Stimulated activated CD8-positive, alpha-beta memory T cell treated with anti-CD3 and anti-CD28 coated beads, Interleukin-7, amount 100 ng/mL, for 4 hours (primary cell): ENCODE measurements at places on chromosomes 3 and 15.

DNA sequence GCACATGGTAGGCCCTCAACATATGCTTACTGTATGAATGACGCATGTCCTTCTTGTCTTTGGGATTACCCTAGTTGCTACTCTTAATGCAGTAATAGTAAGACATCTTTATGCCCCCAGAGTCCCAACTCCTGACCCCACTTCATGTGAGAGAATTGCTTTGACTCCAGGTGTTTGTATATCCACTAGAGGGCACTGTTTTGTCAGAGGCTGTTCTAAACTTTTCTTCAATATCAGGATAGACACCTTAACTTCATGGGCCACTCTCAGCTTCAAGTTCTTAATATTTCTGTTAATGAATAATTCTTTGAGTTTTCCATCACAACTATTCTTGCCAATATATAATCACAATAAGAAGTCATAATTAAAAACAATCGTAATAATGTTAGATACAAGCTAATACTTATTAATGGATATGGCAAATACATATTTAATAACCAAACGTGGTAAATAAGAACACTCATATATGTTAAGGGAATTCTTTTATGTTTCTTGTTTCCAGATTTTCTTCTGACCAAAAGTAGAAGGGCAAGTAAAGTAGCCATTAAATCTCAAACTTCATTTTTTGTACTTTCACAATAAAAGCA, 337.2 kb upstream of the DNAJC19 start:
- DNase-seq = no peak

DNA sequence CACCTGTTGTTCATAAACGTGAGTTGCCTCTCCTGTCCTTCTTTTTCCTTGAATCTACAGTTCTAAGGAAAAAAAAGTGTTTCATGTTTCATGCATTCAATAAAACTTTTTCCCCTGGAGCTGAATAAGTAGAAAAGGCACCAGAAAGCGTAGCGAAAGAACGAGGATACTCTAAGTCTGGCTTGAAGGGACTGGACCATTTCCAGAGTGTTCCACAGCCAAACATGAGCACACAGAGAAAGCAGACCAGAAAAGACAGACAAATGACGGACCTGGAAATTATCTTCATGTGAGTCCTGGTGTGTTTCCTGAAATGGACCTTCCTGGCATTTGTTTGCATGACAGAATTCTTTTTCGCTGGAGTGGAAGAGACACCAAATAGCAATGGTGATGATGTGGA, 204.7 kb downstream of the SV2B start:
- DNase-seq = no peak

DNA sequence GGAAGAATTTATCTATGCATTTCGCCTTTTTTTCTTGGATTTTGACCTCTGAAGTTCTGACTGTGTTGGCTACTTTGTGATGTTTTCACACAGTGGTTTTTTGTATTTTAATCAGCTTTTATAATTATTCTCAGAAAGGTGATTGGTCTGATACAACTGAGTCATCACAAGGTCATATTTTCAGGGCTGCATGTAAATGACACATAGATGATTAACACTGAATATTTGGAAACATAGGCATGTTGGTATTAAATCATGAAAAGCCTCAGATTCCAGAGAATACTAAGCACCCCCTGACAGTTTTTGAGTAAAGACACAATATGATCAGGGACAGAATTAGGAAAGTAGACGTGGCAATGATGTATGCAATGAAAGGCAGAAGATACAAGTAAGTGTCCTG, 175.5 kb upstream of the SLCO3A1 start:
- no peak for DNase-seq

- DNase-seq = no peak
Observed at GRCh38 chr3:39166932-39167532, 13.6 kb upstream of the CSRNP1 start.

DNA sequence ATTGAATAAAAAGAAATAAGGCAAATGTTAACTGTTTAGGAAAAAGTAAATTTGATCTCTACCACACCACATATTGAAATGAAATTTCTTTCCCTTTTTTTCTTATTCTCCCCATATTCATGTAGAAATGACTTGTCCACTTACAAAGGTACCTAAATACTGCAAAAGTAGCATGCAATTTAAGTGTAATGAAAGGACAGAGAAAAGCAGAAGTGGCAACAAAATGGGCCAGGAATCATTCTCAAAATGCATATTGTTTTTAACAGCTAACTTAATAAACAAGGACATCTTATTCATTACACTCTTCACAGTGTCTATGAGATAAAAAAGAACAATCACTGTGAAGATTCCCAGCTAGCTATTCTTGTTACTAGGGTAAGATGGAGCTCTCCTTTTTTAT, 40.6 kb upstream of the FGF7 start:
- no peak for DNase-seq

GRCh38 chr3:43096761-43097160, 9.1 kb downstream of the POMGNT2 start:
- DNase-seq = no peak

DNA sequence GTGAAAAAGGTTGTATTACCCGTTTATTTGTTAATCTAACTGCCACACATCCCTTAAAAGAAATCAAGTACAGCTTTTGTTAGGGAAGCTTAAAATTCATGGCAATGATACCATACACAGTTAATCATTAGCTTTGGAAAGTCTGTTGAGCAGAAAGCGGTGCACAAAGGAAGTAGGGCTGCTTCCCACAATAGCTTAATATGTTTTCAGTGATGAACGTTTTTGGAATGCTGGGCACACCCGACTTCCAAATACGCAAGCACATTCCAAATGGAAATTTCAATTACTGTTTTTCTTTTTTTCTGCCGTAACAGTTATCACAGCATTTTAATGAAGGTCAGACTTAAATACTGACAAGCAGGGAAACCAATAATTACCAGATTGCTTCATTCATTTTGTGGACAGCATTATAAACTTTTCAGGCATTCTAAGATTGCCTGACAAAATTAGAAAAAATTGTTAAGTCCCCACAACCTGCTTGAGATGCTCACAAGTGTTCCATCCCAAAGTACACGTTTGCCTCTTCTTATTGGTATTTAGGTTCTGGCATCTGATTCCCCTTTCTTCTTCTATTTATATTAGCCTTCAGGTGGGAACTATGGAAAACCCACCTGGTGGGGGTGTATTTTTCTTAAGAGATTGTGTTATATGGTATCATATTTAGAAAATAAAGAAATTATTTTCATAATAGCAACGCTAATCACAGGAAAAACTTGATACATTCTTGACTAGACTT, 1.1 kb upstream of the ECT2 start:
- DNase-seq = no peak

DNA sequence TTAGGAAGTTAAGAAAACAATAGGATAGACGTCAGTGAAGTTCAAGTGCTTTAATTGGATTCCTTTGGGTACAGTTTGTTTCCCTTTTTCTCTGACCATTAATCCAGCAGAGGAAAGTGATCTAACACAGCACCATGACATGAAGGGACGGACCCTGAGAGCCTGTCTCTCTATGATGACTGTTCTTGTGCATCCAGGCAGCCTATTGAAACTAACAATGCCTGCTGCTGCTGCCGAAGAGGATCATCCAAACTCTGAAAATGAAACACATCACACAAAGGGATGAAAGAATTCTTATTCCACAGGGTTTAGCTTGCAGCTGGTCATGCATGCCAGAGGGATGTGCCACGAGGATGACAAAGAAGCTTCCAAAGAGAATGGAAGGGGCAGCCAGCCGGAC, 75.5 kb downstream of the ZBTB20 start:
- DNase-seq = no peak

DNA sequence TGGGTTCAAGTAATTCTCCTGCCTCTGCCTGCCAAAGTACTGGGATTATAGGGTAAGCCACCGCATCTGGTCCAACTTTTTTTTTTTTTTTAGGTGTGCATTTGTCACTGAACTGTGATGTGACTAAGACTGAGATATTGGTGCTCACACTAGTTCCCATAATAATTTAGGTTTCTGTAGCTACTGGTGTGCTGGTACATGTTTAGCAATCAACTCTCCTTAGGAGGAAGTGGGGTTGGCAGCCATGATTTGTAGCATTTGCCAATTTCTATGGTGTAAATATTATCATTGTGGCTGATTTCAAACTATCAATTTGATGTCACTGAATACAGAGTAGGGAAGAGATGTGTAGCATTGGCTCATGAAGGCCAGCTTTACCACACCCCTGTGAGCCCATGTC, 372.7 kb downstream of the EDEM1 start:
- DNase-seq = no peak

DNA sequence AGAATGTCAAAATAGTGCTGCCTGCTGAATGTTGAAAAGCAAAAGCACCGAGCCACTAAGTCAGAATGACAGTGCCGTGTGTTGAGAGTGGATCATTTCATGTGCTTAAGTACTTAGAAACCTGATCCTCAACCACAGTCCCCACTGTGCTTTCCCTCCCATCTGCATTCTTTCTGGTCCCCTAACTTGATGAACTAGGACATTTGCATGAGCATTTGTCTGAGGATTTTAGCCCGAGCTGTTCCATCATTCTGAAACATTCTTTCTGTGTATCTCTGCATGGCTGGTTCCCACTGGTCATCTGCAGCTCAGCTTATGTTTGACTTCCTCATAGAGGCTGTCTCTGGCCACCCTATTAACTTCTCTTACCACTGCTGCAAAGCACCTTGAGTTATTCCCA, 42.0 kb downstream of the SST start:
- no peak for DNase-seq

DNA sequence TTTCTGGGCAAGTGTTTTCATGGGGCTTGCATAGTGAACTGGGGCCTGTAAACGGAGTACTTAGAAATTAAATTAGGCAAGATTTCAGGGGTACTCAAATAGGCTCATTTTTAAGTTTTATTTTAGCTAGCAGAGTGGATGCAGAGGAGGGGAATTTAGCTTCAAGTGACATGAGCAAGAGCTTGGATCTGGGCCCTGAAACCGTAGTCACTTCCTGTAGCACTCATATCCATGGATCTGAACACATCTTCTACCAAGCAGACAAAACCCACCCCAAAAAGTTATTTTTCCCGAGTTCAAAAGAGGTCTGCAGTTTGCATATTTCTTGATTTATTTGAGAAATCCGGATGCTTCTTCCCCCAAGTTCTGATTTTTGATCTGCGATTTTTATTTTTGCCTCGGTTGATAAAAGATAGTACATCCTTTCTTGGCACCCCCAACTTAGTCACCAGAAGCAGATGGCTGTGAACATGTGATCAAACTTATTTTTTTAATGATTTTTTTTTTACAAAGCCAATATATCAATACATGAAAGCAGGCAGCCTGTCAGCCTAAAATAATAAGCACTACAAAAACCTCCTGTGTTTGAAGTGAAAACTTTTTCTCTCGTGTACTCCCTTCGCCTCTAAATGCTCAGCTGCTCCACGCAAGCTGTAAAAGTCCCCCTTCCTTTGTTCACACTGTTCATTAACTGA, 36.6 kb upstream of the STT3B start:
- no peak for DNase-seq

DNA sequence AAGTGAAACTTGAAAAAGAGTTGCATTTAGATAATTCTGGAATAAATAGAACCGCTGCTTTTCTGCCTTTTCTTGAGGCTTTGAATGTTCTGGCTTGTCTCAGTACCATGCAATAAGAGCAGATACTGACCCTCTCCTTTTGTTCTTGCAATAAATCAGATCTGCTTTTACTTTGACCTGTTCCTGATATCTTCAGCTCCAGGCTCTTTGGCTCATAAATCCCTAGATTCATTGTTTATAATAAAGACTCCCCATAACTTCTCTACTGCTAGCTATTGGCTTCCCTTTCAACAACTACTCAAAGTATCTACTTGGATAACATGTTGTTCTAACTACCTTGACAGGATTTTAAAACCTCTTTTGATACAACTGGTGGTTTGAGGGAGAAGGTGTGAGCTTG, 47.4 kb upstream of the TMC3 start:
- DNase-seq = no peak

DNA sequence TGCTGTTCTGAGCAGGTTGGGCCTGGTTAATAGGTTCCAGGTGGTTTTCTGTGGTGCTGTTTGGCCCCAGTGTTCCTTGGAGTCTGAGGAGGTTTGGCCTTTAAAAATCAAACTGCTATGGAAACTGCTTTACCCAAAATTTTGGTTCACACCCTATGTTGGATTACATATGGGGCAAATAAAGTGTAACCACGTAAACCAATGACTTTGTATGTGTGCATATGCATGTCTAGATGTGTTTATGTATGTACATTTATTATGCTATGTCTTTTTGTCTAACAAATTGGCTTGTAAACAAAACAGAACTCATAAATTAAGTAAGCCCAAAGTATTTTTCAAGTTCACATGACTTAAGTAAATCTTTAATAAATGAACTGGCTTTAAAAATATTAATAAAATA, 8.9 kb upstream of the XCR1 start:
- DNase-seq = no peak

GRCh38 chr3:175571096-175571495, 712.0 kb downstream of the NAALADL2 start:
- no peak for DNase-seq

DNA sequence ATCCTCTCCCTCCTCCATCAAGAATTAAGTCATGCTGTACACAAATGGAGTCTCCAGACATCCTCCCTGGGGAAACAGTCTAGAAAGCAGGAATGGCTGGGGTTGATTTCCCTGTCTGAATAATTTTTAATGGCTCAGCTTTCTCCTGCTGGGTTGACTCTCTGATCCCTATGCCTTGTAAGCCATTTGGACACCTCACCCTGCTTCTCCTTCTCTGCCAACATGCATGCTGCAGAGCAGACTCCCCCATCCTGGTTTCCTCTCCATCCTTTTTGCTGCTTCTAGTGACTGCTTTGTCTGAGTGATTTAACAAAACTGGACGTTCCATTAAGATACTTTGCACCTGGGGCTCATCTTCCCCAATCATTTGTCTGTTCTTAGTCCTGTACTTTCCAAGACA, 22.2 kb downstream of the SV2B start:
- no peak for DNase-seq

DNA sequence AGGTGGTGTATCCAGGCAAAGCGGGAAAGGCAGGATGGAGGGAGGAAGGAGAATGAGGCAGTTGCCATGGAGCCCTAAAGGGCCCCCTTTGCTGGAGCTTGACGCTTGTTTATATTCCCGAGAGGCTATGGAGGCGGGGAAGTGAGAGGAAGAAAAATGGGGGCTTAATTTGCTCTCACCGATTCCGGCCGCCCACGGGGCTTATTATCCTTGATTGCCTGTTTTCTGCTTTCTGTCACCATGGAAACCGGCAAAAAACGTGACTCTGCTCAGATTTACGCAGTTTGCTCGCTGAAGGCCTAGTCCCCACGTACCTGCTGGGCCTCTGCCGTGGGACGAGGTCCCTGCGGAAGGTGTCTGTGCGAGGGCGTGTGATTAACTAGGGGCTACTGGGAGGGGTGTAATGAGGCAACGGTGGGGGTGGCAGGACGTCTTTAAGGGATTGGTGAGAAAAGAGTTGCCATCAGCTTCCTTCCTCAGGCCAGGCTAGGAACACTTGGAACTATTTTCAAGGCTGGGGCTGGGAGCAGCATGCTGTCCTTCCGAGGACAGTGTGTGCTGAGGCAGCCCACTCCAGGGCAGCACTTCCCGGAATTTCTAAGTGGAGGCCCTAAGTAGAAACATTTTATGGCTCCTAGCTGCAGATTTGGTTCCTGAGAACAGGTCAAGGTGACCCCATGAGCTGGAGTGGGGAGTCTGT, 110.8 kb upstream of the NDN start:
- no peak for DNase-seq

- DNase-seq = no peak
Observed at GRCh38 chr3:138113326-138113725, 2.1 kb downstream of the DZIP1L start.
